ENCODE measurements at places on chromosomes 7 and 10. TPM values are rescaled to one million over a fixed set of nuclear protein-coding genes. Genes with fewer than 3 reads are reported as not detected.

Gene LRIT1
- total RNA-seq, result not detected

Gene VWDE
- 8.5 TPM for total RNA-seq

Gene KIF11
- 47.8 TPM for total RNA-seq

Gene ZC3HAV1L
- 27.3 TPM for total RNA-seq

Gene BICC1
- total RNA-seq, result 0.67 TPM

Gene ANKMY2
- total RNA-seq, result 18.6 TPM

Gene TAS2R4
- total RNA-seq, result 0.57 TPM

Gene SCART1
- 0.57 TPM for total RNA-seq

DNA sequence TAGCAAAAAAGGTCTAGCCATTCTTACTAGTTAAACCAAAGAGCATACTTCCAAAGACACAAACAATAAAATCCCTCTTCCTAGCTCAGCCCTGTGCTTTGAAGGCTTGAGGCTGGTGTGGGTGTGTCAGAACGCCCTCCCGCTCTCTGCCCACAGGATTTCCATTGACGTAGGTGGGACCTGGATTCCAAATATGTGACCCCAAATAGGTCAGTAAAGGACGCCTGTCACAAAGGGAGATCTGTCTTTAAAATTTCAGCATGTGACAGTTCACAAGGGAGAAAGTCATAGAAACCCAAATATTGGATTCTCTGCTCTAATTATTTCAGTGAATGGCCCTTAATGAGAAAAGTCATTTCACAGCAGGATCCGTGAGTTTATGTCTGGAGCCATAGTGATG lies 39.9 kb upstream of the LYZL1 start:
- DNase-seq, result no peak
- no peaks in the 10 kb centered on the region for H3K27me3 ChIP-seq
- no peak overlapping the region for H3K27ac ChIP-seq
- H3K4me3 ChIP-seq, result no peak overlapping the region

DNA sequence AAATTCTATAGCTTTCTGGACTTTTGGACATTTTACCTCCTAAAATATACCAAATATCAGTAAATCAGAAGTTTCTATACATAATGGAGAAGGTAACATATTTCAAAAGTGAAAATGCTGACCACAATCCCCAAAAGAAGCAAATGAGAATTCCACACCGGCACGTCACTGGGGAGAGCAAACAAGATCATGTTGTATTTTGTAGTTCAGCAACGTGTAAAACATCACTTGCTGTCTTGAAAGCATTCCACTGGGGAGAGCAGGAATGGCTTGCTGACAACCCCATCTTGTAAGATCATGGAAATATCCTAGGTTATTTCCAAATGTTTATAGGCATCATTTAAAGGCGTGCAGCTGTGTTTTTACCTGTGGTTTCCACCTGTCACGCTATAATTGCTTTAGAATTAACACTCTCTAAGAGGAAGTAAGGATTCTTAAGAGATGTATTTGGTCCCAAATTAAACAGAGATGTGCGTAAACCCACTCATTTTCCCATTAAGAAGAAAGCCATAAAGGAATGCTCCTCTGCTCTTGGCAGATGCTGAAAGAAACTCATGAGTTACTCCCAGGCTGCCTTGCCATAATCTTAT lies 397.1 kb upstream of the POT1 start:
- no peaks in the 10 kb centered on the region for H3K27me3 ChIP-seq
- no peak overlapping the region for H3K27ac ChIP-seq
- H3K36me3 ChIP-seq, result no peaks in the 10 kb centered on the region
- no peak for DNase-seq

DNA sequence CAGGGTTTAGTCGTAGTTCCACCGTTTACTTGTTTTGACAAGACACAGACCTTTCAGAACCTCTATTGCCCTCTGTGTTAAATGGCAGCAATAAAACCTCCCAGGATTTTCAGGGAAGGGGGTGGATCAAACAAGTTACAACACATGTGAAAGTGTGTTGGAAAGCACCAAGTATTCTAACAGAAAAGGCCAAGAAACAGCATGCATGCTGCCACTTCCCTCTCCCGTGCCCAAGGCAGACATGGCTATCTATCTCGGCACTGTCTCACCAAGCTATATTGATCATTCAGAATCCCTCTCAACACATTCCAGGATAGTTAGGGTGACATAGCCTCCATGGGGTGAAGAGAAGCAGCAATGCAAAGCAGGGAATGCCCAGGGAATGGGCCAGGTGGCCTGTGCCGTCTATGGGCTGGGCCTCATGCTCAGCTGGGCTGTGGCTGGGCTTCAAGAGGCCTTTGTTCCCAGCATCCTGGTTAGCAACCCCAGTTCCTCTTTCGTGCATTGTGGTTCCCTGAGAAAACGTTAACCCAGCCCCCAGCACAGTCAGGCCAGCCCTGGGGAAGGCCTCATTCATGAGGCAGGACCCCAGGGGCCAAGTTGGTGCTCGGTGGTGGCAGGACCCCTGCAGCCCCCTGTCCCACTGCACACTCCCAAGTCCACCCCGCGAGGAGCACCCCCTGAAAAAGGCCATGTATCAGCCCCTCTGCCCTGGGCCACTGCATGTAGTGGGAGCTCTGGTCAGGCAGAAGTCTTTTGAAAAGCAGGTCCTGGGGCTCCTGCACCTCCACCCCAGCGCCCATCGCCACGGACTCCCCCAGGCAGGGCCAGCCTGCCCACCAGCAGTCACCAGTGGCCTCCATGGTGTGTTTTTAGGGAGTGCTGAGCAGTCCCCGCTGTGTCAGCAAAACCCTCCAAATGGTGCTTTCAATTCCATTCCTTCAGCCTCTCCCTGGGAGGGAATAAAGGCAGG lies 25.5 kb downstream of the VSIR start:
- H3K4me3 ChIP-seq, result no peak overlapping the region
- no peak overlapping the region for H3K27ac ChIP-seq
- H3K4me1 ChIP-seq, result no peaks in the 10 kb centered on the region
- H3K27me3 ChIP-seq, result no peaks in the 10 kb centered on the region
- DNase-seq, result no peak
- no peaks in the 10 kb centered on the region for H3K36me3 ChIP-seq

DNA sequence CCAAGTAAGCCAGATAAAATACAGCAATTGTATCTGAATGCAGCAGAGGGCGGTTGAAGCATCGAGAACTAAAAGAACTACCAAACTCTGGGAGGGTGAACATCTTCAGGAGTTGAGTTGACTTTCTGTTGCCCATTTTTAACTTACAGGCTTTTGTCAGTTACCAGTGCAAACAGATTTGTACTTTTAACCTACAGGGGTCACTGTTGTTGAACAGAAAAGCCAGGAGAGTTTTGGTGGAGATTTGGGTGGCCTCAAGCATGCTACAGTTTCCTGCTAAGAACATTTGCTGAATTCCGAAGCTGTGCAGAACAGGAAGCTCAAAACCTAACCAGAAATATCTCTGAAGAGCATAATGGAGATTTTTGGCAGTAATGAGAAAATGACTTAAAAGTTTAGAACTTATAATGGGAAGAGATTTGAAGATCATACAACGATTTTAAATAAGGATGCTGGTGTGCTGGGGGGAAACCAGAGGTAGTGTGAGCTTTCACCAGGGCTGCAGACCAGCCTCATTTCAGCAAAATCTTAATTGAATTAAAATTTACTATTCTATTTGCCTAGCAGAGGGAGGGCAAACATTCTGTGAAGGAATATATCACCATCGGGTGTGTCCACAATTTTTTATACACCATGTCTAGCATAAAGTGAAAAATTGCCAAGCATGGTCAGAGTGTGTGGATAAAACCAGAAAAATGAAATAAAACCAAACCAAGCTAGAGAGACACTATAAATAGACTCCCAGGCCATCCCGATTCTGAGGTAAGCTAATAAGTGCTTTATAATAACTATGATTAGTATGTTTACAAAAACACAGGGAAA lies 208.6 kb upstream of the CCDC6 start:
- DNase-seq, result no peak
- H3K36me3 ChIP-seq, result no peaks in the 10 kb centered on the region
- H3K27me3 ChIP-seq, result no peaks in the 10 kb centered on the region

- no peaks in the 10 kb centered on the region for H3K27me3 ChIP-seq
- H3K27ac ChIP-seq, result no peak overlapping the region
- H3K4me1 ChIP-seq, result no peaks in the 10 kb centered on the region
- DNase-seq, result no peak
- no peak overlapping the region for H3K4me3 ChIP-seq
These were observed 86.0 kb upstream of the DIP2C start for GRCh38 chr10:775245-776075.

- no peaks in the 10 kb centered on the region for H3K4me1 ChIP-seq
- H3K36me3 ChIP-seq, result no peaks in the 10 kb centered on the region
- DNase-seq, result no peak
These were observed 211.5 kb downstream of the DGKB start for GRCh38 chr7:14691034-14691433.

- H3K4me1 ChIP-seq, result no peaks in the 10 kb centered on the region
- no peak overlapping the region for H3K4me3 ChIP-seq
- peaks cover 7% of the 10 kb centered on the region for H3K27me3 ChIP-seq
- no peak overlapping the region for H3K27ac ChIP-seq
These were observed 339.9 kb downstream of the CXCL12 start for GRCh38 chr10:44045020-44045419.

- H3K27me3 ChIP-seq, result no peaks in the 10 kb centered on the region
- no peaks in the 10 kb centered on the region for H3K36me3 ChIP-seq
- no peak overlapping the region for H3K4me3 ChIP-seq
- DNase-seq, result no peak
These were observed 65.4 kb downstream of the PRPF18 start for GRCh38 chr10:13651969-13652720.

GRCh38 chr7:46109437-46109836 lies 188.4 kb upstream of the IGFBP3 start:
- H3K27ac ChIP-seq, result no peak overlapping the region
- no peaks in the 10 kb centered on the region for H3K36me3 ChIP-seq
- no peaks in the 10 kb centered on the region for H3K4me1 ChIP-seq
- no peak for DNase-seq
- H3K27me3 ChIP-seq, result no peaks in the 10 kb centered on the region

GRCh38 chr7:119708891-119709290 lies 564.1 kb upstream of the KCND2 start:
- no peaks in the 10 kb centered on the region for H3K27me3 ChIP-seq
- DNase-seq, result no peak
- no peaks in the 10 kb centered on the region for H3K4me1 ChIP-seq
- no peak overlapping the region for H3K27ac ChIP-seq
- H3K4me3 ChIP-seq, result no peak overlapping the region

DNA sequence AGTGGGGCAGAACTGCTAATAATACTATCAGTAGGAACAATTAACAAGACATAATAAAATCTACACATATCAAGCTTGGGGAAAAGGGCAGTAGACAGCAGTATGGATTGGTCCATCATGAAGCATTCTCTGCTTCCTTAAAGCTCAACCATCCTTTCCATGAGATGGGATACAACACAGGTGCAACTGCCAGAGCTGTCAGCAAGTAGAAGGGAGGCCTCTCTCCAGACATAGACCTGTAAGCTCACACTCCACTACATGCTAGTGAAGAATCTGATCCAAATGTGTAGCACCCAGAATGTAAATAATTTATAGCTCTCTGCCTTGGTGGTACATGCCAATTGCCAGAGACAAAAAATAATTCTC lies 41.5 kb upstream of the ANAPC16 start:
- H3K36me3 ChIP-seq, result peaks cover 14% of the 10 kb centered on the region
- no peak for DNase-seq
- H3K27ac ChIP-seq, result peak overlapping the region; percentile 100
- H3K27me3 ChIP-seq, result no peaks in the 10 kb centered on the region
- H3K4me3 ChIP-seq, result no peak overlapping the region
- H3K4me1 ChIP-seq, result peaks cover 83% of the 10 kb centered on the region

GRCh38 chr10:29533696-29534285 lies 101.0 kb downstream of the SVIL start:
- H3K36me3 ChIP-seq, result no peaks in the 10 kb centered on the region
- no peaks in the 10 kb centered on the region for H3K27me3 ChIP-seq
- peaks cover 20% of the 10 kb centered on the region for H3K4me1 ChIP-seq
- H3K4me3 ChIP-seq, result no peak overlapping the region
- DNase-seq, result no peak

DNA sequence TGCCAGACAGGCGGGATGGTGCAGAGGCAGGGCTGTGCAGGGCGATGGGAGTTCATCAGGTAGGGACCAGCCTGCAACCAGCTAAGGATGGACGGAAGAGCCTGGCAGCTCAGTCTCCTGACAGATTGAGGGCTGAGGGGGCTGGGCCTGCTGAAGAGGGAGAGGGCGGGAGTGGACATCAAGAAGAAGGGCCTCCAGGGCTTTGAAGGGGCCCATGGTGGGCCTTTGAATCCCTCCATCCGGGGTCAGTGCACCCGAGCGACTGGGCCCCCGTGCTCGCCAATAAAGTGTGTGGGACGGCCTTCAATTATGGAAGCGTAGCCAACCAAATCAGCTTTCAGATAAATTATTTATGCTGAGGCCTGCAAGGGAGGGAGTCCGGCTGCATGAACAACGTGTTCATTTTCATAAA lies 431.2 kb downstream of the RPS24 start:
- H3K4me1 ChIP-seq, result peaks cover 5% of the 10 kb centered on the region
- no peak overlapping the region for H3K4me3 ChIP-seq
- DNase-seq, result no peak
- H3K36me3 ChIP-seq, result no peaks in the 10 kb centered on the region
- H3K27ac ChIP-seq, result no peak overlapping the region

DNA sequence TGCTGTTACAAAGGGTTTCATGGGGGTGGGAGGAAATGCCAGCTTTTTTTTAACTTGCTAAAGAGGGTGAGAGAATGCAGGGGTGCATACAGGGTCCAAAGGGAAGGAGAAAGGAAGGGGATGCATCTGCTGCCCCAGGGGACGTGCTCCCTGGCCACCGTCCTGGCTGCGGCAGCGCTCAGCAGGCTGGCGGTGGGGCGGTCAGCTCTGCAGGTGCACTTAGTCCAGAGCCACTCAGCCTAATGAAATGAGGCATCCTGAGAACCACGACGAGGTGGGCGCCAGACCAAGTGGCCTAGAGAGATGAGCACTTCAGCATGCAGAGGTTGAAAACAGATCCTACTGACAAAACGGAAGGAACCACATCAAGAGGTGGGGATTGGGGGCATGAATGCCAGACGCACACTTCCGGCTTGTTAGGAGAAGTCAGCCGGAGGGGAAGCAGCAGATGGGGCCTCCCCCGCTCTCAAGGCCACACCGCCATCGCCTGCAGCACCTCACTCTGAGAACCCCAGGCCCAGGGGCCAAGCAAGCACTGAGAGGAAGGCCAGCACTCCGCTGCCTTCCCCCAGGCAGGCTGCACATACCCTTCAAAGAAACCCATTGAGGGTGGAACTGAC lies 94.5 kb downstream of the MAD1L1 start:
- H3K4me3 ChIP-seq, result no peak overlapping the region
- H3K27me3 ChIP-seq, result no peaks in the 10 kb centered on the region
- no peak for DNase-seq
- H3K4me1 ChIP-seq, result no peaks in the 10 kb centered on the region

DNA sequence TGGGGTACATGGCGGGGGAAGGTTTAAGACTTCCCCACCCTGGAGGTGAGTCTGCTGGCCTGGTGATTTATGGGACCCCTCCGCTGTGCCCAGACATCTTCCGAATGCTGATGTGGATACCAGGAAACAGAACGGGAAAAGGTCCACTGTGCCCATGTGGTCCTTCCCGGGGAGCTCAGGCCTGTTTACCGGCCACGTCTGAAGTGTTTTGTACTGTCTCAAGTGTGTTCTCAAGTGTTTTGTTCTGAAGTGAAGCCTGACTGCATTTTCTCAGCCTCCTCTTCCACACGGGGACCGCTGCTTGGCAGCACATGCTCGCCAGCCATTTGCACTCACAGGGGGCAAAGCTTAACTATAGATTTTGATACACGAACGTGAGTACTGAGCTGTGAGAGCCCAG lies 127.2 kb downstream of the TEX36 start:
- H3K27ac ChIP-seq, result no peak overlapping the region
- H3K4me3 ChIP-seq, result no peak overlapping the region
- no peaks in the 10 kb centered on the region for H3K4me1 ChIP-seq
- H3K36me3 ChIP-seq, result no peaks in the 10 kb centered on the region
- H3K27me3 ChIP-seq, result peaks cover 34% of the 10 kb centered on the region
